ENCODE measurements at places on chromosomes 7 and 10.
A peak's percentile ranks its signal among the peaks of the same experiment; 100 is the strongest.

DNA sequence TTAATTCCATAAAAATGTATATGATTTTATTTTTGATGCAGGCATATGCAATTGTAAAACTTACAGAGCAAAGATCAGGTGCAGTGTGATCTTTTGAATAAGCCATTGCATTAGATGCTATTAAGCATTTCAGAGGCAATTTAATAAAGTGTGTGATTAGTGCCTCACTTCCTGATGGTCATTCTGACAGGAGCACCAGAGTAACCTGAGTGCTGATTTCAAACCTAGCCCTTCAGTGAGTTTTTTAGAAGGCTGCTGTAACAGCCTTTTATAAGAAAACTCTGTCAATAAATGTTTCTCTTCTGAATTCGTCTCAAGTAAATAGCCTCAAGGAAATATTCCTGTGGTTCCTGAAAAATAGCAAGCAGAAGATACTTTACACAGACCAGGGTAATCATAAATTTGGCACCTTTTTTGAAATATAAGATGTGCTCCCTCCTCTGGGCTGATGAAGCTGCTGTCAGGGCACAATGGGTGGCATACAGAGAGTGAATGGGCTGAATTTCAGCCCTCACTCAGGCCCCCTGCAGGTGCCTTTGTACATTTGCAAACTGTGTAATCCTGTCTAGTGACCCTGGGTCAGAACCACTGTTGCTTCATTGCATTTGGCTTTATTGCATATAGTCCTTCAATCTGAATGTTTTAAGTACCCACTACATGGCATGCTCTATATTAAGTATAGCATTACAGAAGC, 193.7 kb upstream of the CSTF2T start:
- DNase-seq, result no peak

- DNase-seq, result no peak
Observed at GRCh38 chr7:49692516-49692915, 80.9 kb upstream of the VWC2 start.

GRCh38 chr7:37045681-37046179, 321.4 kb upstream of the AOAH start:
- DNase-seq, result no peak

DNA sequence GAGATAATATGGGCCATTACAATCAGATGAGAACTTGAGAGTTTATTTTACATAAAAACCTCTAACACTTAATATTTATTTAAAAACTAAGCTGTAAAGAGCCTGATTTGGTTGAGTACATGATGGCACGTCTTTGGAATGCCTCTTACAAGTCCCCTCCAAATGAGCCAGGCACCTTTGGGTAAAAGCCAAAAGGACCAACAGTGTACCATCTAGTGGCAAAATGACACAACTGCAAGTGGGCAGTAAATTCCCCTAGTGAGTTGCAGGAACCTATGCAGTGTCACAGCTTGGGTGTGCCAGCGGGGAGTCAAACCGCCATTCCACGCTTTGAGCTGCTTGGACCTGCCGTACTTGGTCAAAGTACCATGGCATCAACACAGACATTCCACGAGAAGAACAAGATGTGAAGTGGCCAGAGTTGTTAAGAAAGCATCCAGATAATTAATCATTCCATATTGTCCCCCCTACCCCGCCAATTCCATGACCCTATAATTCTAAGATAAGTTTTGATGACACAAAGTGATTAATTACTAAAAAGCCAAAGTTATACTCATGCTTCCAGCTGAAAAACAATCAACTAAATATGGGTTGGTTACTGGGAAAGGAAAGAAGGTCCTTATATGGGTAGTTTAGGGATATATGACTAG, 115.2 kb downstream of the SORBS1 start:
- peak; percentile 61 for DNase-seq

GRCh38 chr10:129769381-129770116, 194.5 kb downstream of the EBF3 start:
- DNase-seq, result no peak

DNA sequence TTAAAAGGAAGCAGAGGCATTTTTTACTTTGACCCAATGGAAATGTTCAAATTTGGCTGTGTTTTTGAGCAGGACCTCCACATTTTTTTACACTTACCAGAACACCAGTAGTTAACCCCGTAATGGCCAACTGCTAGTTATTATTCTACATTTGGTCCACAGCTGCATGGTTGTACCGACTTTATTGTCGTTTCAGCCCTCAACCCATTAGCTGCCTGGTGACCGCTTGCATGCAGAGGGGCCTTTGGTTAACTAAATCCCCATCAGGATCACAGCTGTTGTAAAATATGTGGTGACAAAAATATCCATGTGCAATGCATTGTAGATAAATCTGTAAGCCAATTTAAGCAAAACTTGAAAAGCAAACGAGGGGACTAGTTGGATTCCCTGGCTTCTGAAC, 342.2 kb upstream of the MEOX2 start:
- DNase-seq, result no peak

- no peak for DNase-seq
Observed at GRCh38 chr7:129943352-129943751, 9.4 kb downstream of the UBE2H start.

DNA sequence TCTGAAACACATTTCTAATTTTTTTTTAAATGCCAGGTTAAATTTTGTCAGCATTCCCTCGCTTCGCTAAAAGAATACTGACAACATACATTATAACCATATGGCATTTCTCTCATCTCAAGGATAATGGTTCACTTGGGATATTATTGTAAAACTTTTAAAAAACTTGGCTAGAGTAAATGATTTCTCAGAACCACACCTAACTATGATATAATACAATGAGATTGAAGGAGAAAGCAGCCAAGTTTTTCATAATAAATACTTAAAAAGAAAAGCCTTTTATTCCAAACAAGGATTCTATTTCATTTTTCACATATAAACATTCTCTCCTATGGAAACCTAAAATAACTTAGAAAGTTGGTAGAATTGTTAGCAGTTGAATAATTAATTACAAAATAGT, 413.9 kb downstream of the HGF start:
- no peak for DNase-seq

DNA sequence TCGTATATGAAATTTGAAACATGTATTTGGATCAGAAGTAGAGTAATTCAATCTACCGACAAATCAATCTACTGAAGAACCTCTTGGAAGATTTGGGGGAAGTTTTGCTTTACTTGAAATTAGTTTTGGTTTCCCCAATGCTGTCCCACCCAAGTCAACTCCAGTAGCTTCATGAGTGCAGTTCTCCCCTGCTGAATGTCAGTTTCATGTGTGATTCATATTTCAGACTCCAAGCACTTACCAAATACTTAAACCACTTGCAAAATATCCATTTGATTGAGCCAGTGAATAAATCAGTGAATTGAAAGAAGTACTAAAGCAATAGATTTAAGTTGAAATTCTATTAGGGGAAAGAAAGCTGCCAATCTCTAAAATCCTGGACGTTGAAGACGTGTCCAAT, 9.3 kb downstream of the CALML5 start:
- DNase-seq, result no peak

DNA sequence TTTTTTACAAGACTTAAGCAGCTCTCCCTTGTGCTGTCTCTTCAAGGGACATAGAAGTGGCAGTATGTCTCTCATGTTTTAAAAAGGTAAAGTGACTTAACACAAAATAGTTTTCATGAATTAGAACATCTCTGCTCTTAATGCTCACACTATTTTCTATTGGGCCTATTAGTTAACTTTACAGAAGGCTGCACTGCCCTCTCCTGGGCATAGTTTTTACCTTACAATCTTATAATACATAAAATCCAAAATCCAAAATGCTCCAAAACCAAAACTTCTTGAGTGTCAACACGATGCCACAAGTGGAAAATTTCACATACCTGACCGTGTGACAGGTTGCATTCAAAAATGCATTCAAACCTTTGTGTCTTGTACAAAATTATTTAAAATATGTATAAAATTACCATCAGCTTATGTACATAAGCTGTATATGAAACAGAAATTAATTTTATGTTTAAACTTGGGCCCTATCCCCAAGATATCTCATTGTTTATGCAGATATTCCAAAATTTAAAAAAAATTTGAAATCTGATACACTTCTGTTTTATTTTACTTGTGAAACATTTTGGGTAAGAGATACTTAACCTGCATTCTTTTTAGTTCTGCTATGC, 25.8 kb downstream of the TES start:
- DNase-seq, result peak; percentile 44

DNA sequence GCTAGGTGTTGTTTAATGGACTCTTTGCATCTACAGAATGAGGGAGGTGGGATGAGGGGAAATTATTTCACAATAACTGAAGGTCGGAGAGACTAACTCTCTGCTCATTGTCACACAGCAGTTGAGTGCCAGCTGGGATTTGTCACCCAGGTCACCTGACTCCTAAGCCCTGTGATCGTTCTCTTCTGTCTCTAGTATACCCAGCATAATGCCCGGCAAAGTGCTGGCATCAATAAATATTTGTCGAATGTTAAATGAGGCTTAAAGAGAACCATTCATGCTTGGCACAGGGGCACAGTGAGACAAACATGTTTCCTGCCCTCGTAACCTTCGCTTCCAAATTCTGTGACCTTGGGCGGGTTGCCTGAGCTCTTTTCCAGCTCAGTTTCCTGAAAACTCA, 70.8 kb downstream of the TCF7L2 start:
- no peak for DNase-seq

DNA sequence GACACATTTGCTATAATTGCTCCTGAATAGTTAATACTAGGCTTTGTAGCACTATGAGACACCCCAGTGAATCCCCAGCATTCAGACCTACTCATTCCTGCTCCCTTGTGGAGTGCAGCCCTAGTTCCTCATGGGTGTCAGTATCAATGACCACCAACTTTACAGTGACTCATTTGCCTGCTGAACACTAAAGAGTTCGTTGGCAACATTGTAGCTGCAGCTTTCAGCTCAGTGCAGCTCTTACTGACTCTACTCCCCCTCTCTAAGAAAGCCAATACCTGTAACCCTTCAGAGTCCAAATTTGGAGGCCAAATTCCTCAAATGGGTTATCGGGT, 127.1 kb upstream of the MTPN start:
- no peak for DNase-seq

GRCh38 chr10:79159141-79159651, 90.4 kb downstream of the ZMIZ1 start:
- DNase-seq, result peak; percentile 98

GRCh38 chr10:24331457-24331856, 122.5 kb downstream of the KIAA1217 start:
- DNase-seq, result no peak

GRCh38 chr7:140604076-140604475, 36.5 kb downstream of the DENND2A start:
- DNase-seq, result no peak

GRCh38 chr10:11557513-11557912, 53.9 kb downstream of the USP6NL start:
- no peak for DNase-seq

DNA sequence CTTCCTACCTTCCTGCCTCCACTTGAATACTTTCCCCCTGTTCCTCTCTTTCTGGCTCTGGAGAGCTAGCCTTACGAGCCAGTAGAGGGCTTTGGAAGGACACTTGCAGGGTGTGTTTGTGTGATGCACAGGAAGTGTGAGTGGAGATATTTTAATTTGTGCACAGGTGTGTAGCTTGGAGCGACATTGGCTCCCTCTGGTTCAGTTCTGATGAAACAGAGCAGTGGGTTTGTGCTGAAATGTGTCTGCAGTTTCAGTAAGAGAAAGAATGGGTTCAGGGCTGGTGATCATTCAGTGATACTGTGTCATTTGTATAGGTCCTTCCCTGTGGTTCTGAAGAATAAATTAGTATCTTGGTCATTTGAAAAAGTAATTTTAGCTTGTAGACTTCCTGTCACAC, 86.9 kb downstream of the SND1 start:
- DNase-seq, result no peak

DNA sequence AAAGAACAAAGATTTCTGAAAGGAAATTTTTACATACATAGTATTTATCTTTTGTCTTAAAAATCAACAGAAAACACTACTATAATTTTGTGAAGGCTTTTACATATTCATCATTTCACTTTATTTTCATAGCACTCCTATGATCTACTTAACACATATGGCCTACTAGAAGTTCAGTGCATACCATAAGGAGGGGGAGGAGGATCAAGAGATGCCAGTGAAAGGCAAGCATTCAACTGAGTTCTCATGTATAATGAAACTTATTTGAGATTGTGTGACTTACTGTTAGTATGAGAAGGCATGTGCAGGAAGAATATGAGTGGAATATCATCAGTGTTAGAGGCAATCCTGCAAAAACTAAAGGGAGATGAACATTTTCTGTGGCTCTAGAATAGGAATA, 10.6 kb downstream of the BRAF start:
- DNase-seq, result no peak

DNA sequence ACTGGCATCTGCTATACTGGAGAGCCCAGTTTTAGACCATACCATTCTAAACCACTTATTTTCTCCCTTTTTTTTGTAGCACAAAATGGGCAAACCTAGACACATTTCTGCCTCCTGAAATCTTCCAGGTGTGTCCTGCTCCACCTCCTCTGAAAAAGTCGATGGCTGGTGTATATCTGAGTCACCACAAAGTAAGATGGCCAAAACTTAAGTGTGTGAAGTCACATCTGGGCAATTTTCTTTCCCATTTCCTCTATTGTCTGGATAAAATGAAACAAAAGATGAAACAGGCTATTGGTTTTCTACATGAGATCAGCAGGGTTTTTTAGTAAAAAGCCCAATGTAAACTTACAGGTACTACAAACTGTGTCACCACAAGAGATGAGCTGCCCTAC, 65.5 kb downstream of the OSBPL3 start:
- no peak for DNase-seq

DNA sequence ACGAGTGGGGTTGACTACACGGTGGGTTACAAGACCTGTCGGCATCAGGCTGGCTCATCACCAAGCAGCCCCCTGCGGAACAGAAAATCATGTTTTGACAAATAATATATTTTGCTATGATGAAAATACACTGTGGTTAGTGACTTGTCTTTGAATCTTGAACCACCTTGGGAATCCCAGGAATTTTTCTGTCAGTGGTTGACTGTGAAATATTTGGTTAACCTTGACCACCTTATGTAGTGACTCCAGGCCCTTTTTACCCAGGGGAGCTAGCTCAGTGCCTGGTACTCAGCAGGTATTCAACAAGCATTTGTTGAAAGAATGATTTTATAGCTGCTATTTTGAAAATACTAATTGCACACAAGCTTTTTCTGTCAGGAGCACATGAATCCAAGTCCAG, 406.0 kb downstream of the PHF14 start:
- no peak for DNase-seq

GRCh38 chr7:47379629-47380324, 202.1 kb downstream of the TNS3 start:
- peak; percentile 94 for DNase-seq

GRCh38 chr10:49605939-49606509, 4.1 kb upstream of the SLC18A3 start:
- DNase-seq, result peak; percentile 35

- DNase-seq, result no peak
Observed at GRCh38 chr10:117751259-117751658, 208.7 kb downstream of the EMX2 start.

DNA sequence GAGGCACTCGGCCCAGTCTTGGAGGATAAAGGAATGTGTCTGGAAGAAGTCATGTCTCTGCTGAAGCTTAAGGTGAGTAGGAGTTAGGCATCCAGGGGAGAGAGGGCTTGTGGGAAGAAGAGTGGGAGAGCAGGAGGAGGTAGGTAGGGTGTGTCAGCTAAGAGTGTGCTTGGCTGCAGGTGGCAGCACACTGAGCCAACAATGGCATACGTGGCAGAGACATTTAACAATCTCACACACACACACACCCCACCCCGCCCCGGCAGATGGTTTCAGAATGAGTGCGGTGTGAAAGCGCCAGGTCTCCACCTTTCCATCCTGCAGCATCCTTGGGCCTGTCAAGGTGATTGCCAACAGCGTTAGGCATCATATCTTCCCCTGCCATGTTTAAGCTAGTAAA, 11.2 kb upstream of the ARPC1A start:
- no peak for DNase-seq

- DNase-seq, result no peak
Observed at GRCh38 chr7:50329775-50330174, 25.3 kb downstream of the IKZF1 start.

Measured in SJSA1 (cell line).